ENCODE measurements at places on chromosomes 16 and 17.
A peak's percentile ranks its signal among the peaks of the same experiment; 100 is the strongest.

DNA sequence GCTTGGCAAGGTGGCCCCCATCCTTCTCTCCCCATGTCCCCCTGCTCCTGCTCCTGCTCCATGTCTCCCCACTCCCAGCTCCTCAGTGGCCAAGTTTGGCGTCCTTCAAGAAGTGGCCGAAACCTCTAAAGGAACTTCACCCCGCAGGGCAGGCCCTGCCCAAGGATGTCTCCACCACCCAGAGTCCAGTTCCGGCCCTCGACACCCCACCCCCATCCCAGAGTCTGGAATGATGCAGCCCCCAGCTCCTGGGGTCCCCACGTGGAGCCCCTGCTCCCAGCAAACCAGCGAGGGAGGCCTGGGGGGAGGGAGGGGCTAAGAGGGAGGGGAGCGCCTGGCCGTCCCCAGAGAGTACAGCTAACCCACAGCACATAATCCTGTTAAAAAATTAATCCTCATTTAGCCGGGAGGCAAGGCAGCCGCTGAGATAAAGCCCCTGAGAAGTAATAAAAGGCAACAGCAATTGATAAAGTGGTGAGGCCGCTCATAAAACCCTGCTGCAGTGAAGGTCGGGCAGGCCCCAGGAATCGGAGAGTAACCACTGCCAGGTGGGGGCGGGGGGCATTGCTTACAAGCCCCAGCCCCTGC lies 9.9 kb upstream of the ENPP7 start:
- DNase-seq: no peak

DNA sequence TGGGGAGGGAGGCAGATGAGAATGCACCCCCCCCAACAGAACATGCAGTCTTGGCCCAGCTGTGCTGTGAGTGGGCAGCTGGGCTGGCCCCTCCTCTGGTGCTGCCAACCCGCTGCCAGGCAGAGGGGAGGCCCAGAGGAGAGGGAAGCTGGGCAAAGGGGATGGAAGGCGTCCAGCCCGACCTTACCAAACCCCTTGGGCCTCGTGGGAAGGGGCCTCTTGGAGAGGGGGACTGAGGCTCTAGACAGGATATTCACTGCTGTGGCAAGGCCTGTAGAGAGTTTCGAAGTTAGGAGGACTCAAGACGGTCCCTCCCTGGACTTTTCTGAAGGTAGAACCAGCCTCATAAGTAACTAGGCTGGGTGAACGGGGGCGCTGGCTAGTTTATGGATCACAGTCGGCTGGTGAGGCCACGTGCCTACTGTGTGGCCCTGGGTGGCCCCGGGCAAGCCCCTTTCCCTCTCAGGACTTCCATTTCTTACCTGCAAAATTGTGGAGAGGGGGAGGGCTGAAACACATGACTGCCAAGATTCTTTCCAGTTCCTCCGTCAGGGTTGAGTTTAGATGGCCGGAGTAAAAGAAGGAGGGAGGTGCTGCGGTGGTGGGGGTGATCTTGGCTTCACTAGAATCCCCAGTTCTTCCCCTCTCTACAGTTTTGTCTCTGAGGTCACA lies 857 bp upstream of the STAT5A start:
- DNase-seq: peak; percentile 38

GRCh38 chr16:75341564-75342307 lies 90.3 kb upstream of the BCAR1 start:
- DNase-seq: no peak

DNA sequence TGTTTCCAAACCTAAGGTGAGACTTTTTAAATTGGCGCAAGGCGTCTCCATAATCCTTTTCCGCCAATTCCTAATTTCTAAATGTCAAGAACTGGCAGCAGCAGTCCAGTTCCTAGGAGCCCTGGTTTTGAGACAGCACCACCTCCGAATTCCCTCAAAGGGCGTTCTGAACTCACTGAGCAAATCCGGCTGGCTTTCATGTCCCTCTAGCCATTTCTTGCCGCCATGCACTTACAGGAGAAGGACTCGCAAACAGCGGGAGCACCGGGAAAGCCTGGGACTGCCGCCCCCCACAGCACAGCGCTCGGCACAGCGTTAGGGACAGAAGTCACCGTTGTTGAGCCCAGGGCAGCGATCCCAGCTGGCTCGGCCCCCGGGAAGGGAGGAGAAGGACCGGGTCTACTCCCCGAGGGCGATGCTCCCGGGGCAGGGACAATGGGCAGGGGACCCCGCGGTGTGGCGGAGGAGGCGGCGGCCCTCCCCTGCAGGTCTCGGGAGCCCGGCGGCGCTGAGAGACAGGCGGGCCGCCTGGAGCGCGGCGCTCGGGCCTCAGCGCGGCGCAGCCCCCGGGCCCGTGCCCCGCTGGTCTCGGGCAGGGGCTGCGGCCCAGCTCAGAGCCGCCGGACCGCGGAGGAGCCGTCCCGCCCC lies 545 bp downstream of the ARHGAP17 start:
- no peak for DNase-seq

- DNase-seq: no peak
Measured at GRCh38 chr17:78742901-78743300, 39.2 kb downstream of the CYTH1 start.

- no peak for DNase-seq
Measured at GRCh38 chr16:17370731-17371285, 100.0 kb downstream of the XYLT1 start.

DNA sequence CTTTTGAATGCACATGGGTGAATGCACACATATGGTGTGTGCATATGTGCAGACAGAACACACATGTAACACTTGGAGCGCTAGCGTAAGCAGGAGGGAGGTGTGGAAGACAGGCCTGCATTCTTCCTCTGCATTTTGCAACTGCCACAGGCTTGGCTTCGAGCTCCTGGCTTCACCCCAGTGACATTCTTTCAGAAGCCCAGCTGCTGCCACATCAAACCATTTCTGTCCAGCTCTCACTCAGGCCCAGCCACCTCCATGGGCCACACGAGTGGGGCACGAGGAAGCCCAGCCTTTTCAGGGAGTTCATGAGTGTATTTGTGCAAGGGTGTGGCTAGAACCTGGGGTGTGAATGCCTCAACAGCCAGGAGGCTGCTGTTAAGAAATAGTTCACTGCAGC lies 18.8 kb downstream of the LGALS3BP start:
- no peak for DNase-seq

DNA sequence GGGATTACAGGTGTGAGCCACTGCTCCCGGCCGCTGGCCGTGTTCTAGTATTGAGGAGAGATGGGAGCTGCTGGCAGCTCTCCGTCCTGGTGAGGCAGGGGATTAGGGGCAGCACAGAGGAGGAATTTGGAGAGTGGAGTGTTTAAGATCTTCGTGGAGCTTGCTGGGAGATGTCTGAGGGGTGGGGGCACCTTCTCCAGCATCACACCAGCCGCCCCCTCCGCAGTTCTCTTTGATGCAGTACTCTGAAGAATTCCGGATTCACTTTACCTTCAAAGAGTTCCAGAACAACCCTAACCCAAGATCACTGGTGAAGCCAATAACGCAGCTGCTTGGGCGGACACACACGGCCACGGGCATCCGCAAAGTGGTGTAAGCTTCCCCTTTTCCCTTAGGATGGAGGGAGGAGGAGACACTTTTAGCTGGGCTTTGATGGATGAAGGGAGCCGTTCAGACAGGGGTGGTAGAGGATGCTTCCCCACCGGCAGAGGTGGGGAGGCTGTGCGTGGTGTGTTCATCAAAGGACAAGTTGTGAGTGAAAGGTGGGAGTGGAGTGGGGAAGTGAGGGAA lies 11.9 kb downstream of the ITGAM start:
- DNase-seq: no peak

DNA sequence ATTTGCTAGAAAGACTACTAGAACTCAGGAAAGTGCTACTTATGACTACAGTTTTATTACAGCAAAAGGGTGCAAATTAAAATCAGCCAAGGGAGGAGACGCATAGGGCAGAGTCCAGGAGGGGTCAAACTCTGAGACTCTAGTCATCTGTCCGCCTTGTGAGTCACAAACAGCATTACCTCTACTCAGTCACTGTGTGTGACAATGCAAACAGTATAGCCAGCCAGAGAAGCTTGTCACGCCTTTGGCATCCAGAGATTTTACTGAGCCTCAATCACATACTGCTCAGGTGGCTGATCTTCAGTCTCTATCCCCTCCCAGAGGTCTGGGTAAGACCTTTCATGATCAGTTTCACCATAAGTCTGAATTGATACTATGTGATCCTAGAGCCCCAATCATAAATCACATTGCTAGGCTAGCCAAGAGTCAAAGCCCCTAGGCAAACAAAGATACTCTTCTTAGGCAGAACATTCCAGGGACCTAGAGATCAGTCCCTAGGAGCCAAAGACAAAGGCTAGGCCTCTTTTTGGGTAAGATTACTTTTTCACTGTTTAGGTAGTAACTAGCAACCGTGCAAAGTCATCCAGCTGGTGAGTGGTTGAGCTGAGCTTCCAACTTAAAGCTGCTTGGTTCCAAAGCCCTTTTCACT lies 48.8 kb upstream of the CLEC19A start:
- no peak for DNase-seq

DNA sequence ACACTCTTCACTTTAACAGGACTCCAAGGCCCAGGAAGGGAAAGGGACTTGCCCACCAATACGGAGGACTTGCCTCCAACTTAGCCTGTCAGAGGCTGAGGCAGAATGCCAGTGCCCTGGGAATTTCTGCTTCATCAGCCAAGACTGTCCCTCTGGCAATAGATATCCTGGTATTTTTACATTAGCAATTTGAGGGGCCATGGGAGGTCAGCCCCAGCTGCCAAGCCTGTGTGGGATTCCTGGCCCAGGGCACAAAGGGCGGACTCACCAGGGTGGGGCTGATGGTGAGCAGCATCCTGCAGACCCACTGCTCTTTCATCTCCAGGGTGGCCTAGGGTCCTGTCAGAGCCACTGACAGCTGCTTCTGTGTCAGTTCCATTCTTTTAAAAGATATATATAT lies 78.3 kb upstream of the CIBAR2 start:
- no peak for DNase-seq

DNA sequence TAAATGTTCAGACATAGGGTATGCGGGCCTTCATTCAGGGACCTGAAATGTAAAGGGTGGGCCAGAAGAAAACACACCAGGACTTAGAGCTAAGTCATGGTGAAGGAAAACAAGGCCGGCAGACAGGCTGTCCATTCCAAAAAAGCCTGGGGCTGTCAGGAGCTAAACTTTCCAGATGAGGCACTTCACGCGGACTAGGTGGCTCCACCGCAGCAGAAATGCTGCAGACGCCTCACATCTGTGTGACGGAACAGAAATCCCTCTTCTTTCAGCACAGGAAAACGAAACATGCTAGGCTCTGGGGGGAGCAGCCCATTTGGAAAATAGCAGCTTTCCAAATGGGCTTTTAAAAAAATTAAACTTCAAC lies 88.7 kb downstream of the HS3ST3A1 start:
- no peak for DNase-seq

DNA sequence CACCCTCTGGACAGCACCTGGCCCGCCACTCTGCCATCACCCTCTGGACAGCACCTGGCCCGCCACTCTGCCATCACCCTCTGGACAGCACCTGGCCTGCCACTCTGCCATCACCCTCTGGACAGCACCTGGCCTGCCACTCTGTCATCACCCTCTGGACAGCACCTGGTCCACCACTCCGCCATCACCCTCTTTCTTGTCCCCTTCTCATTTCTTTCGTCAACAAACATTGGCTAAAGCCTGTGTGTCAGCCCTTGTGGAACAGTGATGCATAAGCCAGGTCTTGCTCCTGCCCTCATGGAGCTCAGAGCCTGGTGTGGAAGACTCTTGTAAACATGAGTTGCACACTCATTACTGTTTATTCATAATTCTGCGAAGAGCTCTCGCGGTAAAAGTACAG lies 31.2 kb downstream of the CDK5R1 start:
- no peak for DNase-seq

DNA sequence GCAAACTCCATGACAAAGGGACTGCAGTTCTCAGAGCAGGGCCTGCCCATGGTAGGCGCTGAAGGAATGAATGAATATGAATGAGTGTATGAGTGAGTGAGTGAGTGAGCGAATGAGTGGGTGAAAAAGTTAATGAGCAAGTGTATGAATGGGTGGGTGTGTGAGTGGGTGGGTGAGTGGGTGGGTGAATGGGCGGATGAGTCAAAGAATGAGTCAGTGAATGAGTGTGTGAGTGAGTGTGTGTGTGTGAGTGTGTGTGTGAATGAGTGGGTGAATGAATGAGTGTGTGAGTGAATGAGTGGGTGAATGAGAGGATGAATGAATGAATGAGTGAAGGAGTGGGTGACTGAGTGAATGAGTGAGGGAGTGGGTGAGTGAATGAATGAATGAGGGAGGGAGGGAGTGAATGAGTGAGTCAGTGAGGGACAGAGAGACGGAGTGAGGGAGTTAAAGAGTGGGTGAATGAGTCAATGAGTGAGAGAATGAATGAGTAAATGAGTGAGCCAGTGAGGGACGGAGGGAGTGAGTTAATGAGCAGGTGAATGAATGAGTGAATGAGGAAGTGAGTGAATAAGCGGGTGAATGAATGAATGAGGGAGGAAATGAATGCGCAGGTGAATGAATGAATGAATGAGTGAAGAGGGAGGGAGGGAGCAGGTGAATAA lies 11.1 kb upstream of the CHMP6 start:
- peak; percentile 71 for DNase-seq

GRCh38 chr16:56420613-56421012 lies 4.7 kb downstream of the AMFR start:
- DNase-seq: no peak

GRCh38 chr16:46972429-46973206 lies 856 bp downstream of the DNAJA2 start:
- no peak for DNase-seq

DNA sequence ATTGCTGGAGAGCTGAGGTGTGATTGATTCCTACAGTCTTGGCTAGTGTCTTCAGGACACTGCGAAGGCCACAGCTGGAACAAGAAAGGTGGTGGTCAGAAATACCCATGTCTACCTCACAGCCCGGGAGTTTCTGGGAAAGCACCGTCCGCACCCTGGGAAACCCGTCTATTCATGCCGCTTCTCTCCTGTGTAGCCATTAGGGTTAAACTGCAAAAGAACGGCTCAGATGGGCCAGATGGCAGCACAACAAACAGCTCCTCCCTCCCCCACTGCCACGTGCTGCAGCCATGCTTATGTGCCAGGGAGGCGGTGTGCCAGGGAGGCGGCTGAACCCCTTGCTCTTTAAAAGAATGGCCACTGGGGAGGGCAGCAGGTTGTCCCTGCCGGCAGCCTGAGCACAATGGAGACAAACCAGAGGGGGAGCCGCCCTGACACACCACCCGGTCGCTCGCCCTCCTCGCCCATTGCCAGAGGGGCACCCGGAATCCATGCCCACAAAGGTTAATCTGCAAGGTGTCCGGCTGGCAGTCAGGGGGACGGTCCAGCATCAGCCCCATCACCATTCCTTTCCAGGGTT lies 65.2 kb downstream of the CYTH1 start:
- DNase-seq: peak; percentile 39

GRCh38 chr16:69798466-69798865 lies 36.3 kb downstream of the WWP2 start:
- no peak for DNase-seq
